ENCODE measurements at places on chromosomes 13 and 19.

GRCh38 chr19:2577722-2578335 lies 101.9 kb downstream of the GADD45B start:
- DNase-seq, result no peak

DNA sequence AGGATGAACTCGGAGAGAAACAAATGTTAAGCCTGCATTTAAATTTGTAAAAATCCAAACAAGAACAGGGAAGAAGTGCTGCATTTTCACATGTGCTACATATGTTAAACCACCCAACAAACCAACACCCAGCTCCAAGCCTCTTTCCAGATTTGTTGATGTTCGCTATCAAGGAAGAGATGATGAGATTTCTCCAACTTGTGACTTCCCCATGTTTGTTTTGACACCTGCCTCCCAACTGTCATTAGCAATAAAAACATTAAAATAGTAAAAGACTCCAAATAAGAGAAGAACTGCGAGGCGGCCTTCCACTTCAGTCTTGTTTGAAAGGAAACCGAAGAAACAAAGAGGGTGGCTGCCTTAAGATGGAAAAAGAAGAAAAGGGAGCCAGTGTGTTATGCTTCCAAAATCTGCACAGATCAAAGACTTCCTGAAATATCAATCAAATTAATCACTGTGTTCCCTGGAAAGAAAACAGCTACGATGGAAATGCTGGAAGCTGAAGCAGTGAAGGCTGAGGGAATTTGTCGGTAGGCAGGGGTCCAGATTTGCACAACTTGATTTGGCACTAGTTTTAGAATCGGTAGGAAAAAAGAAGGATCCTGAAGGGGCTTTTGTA lies 14.0 kb upstream of the GGACT start:
- no peak for DNase-seq

DNA sequence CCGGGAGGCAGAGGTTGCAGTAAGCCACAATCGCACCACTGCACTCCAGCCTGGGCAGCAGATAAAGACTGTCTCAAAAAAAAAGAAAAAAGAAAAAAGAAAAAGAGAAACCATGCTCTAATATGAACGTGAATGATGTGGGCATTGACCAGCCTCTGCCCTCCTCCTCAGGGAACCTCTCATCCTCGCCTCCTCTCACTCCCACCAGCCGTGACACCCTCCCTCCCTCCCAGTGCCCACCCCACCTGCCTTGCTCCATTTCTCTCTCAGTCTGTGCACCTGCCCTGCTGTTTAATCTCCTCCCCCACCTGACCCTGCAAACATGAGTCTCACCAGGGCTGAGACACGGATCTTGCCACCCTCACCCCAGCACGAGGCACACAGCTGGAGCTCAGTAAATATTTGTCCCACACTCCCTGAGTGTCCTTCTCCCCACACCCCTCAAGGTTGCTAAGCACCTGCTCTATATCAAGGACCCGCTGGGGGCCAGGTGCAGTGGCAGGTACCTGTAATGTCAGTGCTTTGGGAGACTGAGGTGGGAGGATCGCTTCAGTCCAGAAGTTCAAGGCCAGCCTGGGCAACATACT lies 7.5 kb upstream of the BCAT2 start:
- DNase-seq, result peak; percentile 97

DNA sequence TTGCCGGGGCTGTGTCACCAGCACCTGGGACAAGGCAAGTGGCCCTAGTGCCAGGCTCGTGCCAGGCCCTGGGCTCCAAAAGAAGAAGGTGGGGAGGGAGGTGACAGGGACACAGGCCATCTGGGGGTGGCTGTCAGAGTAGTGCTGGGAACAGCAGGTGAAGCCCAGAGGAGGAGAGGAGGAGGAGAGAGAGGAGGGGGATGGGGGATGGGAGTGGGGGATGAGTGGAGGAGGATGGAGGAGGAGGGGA lies 18.7 kb downstream of the LSM4 start:
- no peak for DNase-seq

- no peak for DNase-seq
Observed at GRCh38 chr13:46896341-46897137, at the start of gene HTR2A. HTR2A (minus strand) TSS chr13:46897053; CDS start chr13:46895906, 1,147 bp downstream.

DNA sequence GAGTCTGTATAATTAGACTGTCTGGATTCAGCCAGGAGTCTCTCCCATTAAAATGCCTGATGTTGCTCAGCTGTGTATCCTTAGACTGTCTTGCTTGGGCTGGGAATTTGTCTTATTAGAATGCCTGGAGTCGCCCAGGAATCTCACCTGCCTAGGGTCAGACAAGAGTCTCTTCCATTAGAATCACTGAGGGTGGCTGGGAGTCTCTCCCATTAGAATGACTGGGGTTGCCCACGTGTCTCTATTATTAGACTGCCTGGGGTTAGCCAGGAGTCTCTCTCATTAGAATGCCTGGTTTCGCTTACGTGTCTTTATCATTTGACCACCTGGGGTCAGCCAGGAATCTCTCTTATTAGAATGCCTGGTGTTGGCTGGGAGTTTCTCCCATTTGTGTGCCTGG lies 1450.0 kb downstream of the UQCRFS1 start:
- no peak for DNase-seq

DNA sequence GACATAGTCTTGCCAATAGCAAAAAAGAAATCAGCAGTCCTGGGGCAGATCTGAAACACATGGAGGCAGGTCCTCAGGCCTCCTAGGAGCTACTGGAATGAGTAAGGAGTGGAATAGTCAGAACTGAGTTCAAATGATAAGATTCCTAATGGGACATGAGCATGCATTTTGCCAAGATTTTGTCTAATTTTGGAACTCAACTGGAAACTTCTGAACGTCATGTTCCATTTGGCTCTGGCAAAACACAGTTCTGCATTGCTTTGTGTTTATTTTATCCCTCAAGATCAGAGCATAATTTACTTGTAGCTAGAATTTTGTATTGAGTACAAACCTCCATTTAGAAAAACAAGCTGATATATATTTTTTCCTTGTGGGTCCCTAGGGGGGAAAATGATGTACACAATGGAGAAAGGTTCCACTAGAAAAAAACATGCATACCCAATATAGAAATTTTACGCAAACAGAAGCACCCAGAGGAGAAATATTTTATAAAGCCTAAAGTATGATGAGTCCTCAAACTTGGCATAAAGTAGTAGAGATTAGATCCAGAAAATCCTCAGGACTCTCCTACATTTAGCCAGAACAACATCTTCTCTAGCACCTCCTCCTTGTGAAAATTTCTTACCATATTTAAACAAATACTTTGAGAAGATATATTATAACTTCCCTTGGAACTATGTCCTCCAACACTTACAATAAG lies 149.0 kb upstream of the SERP2 start:
- DNase-seq, result no peak

DNA sequence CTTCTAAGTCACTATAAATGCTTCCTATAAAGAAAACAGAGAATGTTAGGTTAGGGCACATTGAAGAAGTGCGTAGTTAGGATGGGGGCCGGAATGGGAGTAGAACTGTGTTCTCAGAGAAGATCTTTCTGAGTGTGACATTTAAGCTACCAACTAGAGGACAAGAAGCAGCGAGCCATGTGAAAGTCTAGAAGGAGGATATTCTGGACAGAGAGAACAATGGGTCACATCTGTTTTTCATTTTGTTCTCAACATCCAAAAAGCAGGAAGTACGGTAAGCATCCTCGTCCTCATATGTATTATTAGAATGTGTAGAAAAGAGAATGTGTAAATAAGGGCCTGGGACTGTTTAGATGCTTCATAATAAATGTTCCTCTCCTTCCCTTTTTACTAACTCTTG lies 44.5 kb upstream of the PARP4 start:
- DNase-seq, result no peak

GRCh38 chr13:75492389-75492788 lies 10.4 kb upstream of the TBC1D4 start:
- DNase-seq, result no peak

GRCh38 chr13:21243045-21243897 lies 66.8 kb downstream of the MRPL57 start:
- DNase-seq, result peak; percentile 36

DNA sequence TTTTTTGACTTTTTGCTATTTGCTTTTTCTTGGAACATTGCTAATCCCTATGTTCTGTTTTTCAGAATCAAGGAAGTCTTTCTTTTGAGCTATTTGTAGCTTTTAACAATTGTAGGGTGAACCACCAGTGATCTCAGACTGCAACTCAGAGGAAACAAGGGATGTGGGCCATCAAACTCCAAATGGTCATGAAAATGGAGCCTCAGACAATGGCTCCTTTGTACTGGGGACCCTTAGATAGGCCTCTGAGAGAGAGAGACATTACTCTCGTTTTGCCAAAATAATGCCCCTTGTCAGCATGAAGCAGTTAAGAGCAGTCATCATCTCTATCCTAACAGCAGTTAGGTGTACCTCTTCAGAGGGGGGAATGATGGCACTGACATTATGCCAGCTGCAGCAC lies 56.4 kb upstream of the GJB6 start:
- DNase-seq, result no peak

DNA sequence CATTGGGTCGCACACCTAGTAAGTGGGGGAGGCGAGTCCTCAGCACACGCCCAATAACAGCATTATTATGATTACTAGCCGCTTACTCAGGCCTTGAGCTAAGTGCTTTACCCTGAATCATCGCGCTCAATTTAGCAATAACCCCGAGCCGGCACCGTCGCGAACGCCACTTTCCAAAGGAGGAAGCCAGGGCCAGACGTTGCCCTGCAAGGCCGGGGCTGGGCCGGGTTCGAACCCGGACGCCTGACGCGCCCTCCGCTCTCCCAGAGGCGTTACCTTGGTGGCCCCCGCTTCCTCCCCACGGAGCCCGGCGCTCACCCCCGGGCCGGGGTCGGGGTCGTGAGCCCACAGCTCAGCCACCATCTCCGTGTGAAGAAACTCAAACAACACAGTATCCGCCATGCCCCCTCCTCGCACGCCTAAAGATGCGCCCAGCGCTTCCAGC lies at the start of gene TRAPPC6A:
TSS of gene TRAPPC6A (minus strand) at position 421 of the 445 bp plus-strand sequence. CDS start at position 402, 19 bp downstream.
- DNase-seq, result no peak

GRCh38 chr13:71240911-71241310 lies 626.1 kb downstream of the DACH1 start:
- no peak for DNase-seq

DNA sequence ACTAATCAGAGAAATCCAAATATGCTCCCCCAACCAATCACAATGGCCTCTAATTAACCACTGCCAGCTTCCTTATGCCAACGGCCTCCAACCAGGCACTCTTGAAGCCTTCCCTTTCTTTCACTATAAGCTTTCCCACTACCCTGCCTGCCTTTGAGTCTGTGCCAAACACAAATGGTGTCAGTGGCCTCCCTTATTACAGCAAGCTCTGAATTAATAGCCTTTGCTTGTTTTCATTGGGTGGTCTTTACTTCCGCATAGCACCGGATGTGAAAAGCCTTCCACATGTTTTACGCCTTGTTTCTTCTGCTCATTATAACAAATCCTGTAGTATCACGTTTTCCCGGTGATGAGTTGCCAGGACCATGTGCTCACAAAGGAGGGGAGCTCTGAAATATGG lies 1.4 kb upstream of the EDDM13 start:
- DNase-seq, result no peak

DNA sequence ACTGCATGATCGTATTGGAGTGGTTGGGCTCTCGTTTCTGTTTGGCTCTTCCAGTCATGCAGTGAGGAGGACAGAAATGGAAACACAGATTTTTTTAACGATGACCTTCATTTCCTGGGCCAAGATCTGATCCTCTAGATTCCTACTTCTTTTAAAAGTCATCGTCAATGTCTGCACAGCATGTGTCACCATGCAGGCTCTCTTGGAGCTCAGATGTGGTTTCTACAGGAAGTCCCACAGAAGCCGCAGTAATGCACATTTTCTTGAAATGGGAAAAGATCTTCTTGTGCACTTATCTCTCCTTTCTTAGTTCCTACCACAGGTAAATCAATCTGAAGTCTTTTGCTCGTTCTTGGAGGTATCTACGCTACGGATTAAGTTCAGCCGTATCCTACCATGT lies 626.9 kb downstream of the EFNB2 start:
- DNase-seq, result no peak

- no peak for DNase-seq
Observed at GRCh38 chr19:55641426-55642152, 787 bp downstream of the ZNF580 start.

- no peak for DNase-seq
Observed at GRCh38 chr19:38417146-38417543, 8.9 kb downstream of the RASGRP4 start.

GRCh38 chr19:6891761-6892385 lies 4.5 kb downstream of the ADGRE1 start:
- no peak for DNase-seq

GRCh38 chr13:19984430-19985218 lies 26.1 kb downstream of the ZMYM2 start:
- DNase-seq, result no peak

DNA sequence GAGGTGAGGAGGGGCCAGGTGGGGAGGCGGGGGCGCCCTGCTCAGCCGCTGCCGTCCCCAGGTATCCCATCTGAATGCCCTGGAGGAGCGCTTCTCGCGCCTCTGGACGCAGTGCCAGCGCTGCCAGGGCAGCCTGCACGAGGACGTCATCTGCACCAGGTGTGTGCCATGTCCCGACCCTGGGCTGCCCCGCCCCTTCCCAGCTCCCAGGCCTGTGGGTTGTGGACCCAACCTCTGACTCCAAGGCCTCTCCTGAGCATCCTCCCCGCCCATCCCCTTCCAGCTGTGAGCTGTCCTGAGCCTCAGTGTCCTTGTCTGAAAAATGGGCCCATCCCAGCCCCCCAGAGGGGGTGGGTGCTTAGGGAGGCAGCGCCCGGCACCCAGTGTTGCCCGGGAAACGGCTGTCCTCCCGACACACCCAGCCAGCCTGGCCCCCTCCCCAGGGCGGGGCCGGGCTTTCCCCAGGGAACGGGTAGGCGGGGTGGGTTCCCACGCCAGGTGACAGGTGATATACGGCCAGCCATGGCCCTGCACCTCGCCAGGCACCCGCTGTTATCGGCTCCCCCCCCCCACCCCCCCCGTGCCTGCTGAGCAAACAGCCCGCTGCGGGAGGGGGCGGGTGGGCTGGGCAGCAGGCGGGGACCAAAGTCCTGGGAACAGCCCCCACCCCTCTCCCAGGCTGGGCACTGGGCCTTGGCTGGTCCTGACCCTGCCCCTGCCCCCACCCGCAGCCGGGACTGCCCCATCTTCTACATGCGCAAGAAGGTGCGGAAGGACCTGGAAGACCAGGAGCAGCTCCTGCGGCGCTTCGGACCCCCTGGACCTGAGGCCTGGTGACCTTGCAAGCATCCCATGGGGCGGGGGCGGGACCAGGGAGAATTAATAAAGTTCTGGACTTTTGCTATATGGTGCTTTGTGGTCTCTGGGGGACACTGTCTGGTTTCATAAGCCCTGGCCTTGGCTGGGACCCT lies 1.3 kb upstream of the SPIB start:
- DNase-seq, result no peak

Data from NCI-H187 treated with DMSO at 0.1 percent for 48 hours (cell line).